ENCODE measurements at places on chromosomes 7 and 10. TPM values are rescaled to one million over a fixed set of nuclear protein-coding genes. Genes with fewer than 3 reads are reported as not detected.

TACC2 gene
- 46.2 TPM for total RNA-seq

DNA sequence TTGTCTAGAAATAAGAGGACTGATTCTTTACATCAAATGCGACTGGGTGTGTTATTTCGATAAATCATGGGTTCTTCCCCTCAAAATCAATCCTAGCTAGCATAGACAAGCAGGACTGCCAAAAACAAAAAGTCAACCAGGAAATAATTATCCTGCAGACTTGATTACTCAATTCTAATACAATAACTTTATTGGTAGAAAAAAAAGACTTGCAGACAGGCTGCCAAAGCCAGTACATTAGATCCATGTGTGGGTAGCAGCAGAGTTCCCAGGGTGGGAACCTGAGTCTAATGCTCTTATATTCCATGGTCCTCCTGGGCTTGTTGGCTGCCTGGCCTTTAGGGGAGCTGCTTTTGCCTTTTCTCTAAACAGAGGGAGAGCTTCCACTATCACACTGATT lies 7.8 kb downstream of the AFAP1L2 start:
- H3K4me3 ChIP-seq: no peak overlapping the region
- H3K36me3 ChIP-seq: no peaks in the 10 kb centered on the region
- no peak for DNase-seq
- peaks cover 73% of the 10 kb centered on the region for H3K27me3 ChIP-seq
- peaks cover 17% of the 10 kb centered on the region for H3K4me1 ChIP-seq
- H3K27ac ChIP-seq: no peak overlapping the region

MRPS24 gene
- total RNA-seq: 105 TPM

- H3K4me3 ChIP-seq: no peak overlapping the region
- DNase-seq: no peak
- no peaks in the 10 kb centered on the region for H3K36me3 ChIP-seq
- H3K27me3 ChIP-seq: no peaks in the 10 kb centered on the region
- no peaks in the 10 kb centered on the region for H3K4me1 ChIP-seq
- H3K27ac ChIP-seq: no peak overlapping the region
Measured at GRCh38 chr10:44070282-44070681, 314.6 kb downstream of the CXCL12 start.

DNA sequence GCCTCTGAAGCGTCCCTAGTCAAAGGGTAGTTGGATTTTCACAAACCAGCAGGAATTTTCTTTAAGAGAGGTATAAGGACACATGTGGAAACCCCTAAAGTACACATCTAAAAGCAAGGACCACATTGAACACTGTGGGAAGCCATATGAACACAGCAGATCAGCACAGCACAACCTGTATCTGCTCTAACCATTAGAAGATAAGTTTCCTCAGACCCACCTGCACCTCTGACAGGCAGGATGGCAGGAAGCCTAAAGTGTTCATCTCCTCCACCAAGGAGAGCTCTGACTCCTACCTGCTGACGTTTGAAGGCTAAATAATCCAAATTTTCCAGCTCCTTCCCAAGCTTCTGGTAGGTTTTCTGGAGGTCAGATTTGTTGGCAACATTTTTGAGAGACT lies 174.4 kb downstream of the CTNNA3 start:
- no peaks in the 10 kb centered on the region for H3K27me3 ChIP-seq
- no peak for DNase-seq
- H3K4me1 ChIP-seq: no peaks in the 10 kb centered on the region
- H3K36me3 ChIP-seq: no peaks in the 10 kb centered on the region
- H3K27ac ChIP-seq: no peak overlapping the region
- H3K4me3 ChIP-seq: no peak overlapping the region

- H3K27me3 ChIP-seq: no peaks in the 10 kb centered on the region
- no peaks in the 10 kb centered on the region for H3K36me3 ChIP-seq
- no peak overlapping the region for H3K27ac ChIP-seq
- no peak overlapping the region for H3K4me3 ChIP-seq
- H3K4me1 ChIP-seq: no peaks in the 10 kb centered on the region
Measured at GRCh38 chr7:133540096-133540860, 287.4 kb downstream of the EXOC4 start.

DNA sequence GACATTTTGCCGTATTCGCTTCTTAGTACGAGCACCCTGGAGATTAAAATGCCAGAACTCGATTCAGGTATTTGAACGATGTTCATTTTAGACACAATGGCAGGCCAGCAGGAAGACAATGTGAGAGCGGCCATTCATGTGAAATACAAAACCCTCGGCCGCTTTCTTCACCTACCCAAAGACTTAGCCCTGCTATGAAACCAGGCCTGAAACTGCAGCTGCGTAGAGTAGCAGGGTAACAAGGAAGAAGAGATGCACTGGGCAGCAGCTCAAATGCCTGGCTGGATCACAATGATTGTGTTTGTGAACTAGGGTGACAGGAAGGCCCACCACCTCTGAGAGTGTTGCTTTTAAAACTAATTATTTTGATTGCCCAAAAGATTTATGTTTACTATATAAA lies 234.8 kb downstream of the TRIL start:
- H3K4me3 ChIP-seq: no peak overlapping the region
- no peaks in the 10 kb centered on the region for H3K27me3 ChIP-seq
- no peak for DNase-seq
- peaks cover 2% of the 10 kb centered on the region for H3K4me1 ChIP-seq
- H3K27ac ChIP-seq: no peak overlapping the region

- no peak for DNase-seq
- H3K4me1 ChIP-seq: no peaks in the 10 kb centered on the region
- H3K27ac ChIP-seq: no peak overlapping the region
- no peaks in the 10 kb centered on the region for H3K36me3 ChIP-seq
- H3K4me3 ChIP-seq: no peak overlapping the region
- no peaks in the 10 kb centered on the region for H3K27me3 ChIP-seq
Measured at GRCh38 chr7:45718464-45719330, 144.5 kb downstream of the ADCY1 start.

GRCh38 chr10:1615186-1615954 lies 122.0 kb downstream of the ADARB2 start:
- no peak for DNase-seq
- no peak overlapping the region for H3K27ac ChIP-seq
- H3K4me1 ChIP-seq: no peaks in the 10 kb centered on the region
- no peak overlapping the region for H3K4me3 ChIP-seq

Measured in endothelial cell of umbilical vein (primary cell).